ENCODE measurements at places on chromosomes 5 and 9. TPM values are rescaled to one million over a fixed set of nuclear protein-coding genes. Genes with fewer than 3 reads are reported as not detected.

The SHOC1 gene
- total RNA-seq = not detected

The FBLL1 gene
- not detected for total RNA-seq

The GABRA1 gene
- not detected for total RNA-seq

The HNRNPH1 gene
- total RNA-seq = 511 TPM

The LCN1 gene
- not detected for total RNA-seq

The SPATA24 gene
- 5.2 TPM for total RNA-seq

The NCS1 gene
- 51.0 TPM for total RNA-seq

The SPATA31D1 gene
- not detected for total RNA-seq

The CAMK2A gene
- total RNA-seq = 1.1 TPM

The CYLC2 gene
- not detected for total RNA-seq

The PCDHA9 gene
- not detected for total RNA-seq

The SNCAIP gene
- not detected for total RNA-seq

The CA9 gene
- 6.6 TPM for total RNA-seq

The SLC34A1 gene
- total RNA-seq = not detected

The FAM169A gene
- 3.1 TPM for total RNA-seq

The FOXD4 gene
- total RNA-seq = 0.34 TPM

The ZDHHC12 gene
- 96.2 TPM for total RNA-seq

The BAAT gene
- 0.57 TPM for total RNA-seq

The IL7R gene
- total RNA-seq = 0.38 TPM

The CMBL gene
- total RNA-seq = 22.2 TPM

The GCNT1 gene
- total RNA-seq = 2.5 TPM

The DBH gene
- total RNA-seq = not detected

The MACIR gene
- 19.8 TPM for total RNA-seq

The DMRTA1 gene
- 0.63 TPM for total RNA-seq

The CDH18 gene
- not detected for total RNA-seq

The CD14 gene
- 5.1 TPM for total RNA-seq

Measured in A549 treated with ZK216348 at 1 μM for 4 hours (cell line).